ENCODE measurements at places on chromosomes 3 and 15.

GRCh38 chr3:17632401-17633100, 109.9 kb downstream of the TBC1D5 start:
- no peak for DNase-seq

DNA sequence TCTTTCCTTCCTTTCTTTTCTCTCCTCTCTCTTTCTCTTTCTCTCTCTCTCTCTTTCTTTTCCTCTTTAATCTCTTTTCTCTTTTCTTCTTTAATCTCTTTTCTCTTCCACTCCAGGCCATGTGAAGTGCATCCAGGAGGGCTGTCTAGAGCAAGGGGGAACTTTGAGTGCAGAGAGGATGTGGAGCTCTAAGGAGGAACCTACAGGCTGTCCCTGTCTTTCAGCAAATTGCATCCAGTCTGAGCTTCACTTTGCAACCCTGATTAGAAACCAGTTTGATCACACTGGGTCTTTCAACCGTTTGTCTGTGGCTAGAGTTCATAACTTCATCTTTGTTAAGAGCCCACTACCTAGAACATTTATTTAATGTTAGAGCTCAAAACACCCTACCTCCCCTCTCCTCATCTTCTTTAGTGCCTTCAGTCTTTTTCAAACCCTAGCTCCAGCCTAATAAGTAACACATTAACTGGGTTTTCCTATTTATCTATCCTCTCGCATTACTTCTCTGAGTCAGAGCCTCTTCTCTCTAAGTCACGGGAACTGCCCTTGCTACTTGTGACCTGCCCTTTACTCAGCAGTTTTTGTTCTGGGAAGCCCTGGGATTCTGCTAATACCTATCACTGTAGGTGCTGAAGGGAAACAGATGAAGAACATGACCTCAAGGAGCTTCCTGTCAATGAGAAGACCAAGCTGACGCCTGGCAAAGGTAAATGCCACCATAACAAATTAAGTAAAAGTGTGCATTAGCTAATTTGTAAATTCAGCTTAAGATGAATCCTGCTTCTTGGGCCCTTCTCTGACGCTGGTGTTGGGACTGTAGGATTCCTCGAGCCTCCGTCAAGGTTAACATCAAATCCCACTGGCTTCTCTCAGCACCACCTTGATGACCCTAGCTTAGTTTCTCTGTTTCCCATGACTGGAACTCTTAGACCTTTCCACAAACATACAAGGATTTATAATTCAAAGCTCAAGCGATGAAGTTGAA, at the start of gene GCNT3:
TSS of gene GCNT3 (plus strand) at position 508 of the 985 bp plus-strand sequence. CDS start 6,456 bp downstream, outside the sequence.
- DNase-seq, result no peak

GRCh38 chr3:20197775-20198174, 11.8 kb upstream of the SGO1 start:
- DNase-seq, result no peak

GRCh38 chr15:63136742-63137141, 15.1 kb downstream of the LACTB start:
- no peak for DNase-seq

GRCh38 chr3:186638259-186638658, 1.9 kb upstream of the FETUB start:
- DNase-seq, result no peak

DNA sequence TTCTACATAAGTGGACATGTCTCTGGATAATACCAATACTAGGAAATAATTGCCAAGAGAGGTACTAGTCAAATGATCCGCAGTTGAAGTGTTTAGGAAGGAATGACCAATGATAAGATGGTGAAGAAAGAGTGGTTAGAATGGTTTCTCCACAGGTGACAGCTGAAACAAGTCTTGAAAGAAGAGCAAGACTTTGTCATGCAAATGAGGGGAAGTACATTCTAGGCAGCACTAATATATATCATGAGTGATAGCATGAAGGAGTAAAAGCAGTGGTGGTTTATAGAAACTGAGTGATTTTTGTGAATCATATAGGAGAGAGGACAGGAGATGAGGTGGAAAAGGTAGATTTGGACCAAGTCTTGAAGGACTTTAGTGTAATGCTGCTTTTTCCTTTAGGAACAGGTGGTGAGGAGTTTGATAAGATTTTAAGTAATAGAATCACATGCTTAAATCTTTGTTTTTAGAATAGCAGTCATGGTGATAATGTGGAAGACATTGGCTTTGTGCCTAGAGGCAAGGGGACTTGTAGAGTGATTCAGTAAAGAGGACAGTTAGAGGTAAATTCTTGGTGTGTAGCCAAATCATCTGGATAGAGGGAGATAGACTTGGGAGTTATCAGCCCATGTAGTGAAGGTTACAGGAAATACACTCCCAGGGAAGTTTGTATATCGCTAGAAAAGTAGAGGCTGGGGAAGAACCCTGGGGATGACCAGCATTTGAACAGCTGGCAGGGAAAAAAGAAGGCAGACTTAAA, 31.9 kb downstream of the SLMAP start:
- DNase-seq, result no peak

- DNase-seq, result peak; percentile 10
These were observed 374.2 kb downstream of the PLCL2 start for GRCh38 chr3:17258823-17259436.

DNA sequence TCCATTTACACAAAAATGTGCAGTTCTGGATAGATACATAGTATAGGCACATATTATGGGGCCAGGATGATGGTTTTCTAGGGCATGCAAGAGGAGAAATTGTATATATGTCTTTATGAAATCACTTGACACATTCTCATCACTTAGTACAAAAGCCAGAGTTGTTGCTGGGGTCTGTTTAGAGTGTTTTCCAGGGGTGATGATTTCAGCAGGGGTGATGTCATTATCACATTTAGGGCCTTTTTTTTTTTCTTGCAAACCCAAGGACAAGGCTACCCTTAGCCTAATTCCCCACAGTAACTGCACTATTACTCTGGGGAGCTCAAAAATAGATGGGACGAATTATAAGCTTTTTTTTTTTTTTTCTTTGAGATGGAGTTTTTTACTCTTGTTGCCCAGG, 3.6 kb downstream of the ZNF589 start:
- DNase-seq, result no peak

- no peak for DNase-seq
These were observed 219.0 kb upstream of the LMCD1 start for GRCh38 chr3:8282541-8283165.

GRCh38 chr3:186464424-186465093, 79.6 kb downstream of the CRYGS start:
- DNase-seq, result no peak

DNA sequence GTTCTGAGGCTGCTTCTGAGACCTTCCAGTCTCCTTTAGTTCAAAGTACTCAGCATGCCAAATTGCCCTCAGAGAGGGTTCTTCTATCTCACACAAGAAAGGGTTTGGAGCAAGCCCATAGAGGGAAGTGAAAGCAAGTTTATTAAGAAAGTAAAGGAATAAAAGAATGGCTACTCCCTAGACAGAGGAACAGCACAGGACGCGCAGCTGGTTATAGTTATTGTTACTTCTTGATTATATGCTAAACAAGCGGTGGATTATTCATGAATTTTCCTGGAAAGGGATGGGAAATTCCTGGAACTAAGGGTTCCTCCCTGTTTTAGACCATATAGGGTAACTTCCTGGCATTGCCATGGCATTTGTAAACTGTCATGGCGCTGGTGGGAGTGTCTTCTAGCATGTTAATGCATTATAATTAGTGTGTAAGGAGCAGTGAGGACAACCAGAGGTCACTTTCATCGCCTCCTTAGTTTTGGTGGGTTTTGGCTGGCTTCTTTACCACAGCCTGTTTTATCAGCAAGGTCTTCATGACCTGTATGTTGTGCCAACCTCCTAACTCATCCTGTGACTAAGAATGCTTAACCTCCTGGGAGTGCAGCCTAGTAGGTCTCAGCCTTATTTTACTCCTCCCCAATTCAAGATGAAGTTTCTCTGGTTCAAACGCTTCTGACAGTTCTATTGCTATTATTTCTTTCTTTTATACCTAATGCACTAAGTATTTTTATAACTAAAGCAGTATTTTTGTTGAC, 26.3 kb downstream of the SCN11A start:
- DNase-seq, result no peak

GRCh38 chr3:58858126-58858525, 191.6 kb upstream of the FAM3D start:
- no peak for DNase-seq

DNA sequence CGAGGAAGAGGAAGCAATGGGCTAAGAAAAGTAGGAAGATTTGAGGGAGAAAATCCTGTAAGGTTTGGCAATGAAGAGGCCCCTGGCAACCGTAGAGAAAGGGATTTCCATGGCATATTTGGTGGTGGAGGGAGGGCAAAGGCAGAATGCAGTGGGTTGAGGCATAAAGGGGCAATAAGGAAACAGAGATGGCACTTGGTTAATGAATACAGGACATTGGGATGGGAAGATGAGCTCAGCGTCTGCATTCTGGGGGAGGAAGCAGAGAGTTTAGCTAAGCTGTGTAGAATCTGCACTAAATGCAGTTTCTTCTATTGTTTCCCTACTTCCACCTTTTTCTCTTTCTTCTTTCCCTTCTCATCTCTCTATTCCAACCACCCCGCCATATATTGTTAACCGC, 83.6 kb downstream of the LRTM1 start:
- DNase-seq, result no peak

GRCh38 chr15:71472566-71472965, 337.8 kb upstream of the NR2E3 start:
- DNase-seq, result no peak

Data from NCI-H2227 treated with DMSO at 0.1 percent for 48 hours (cell line).